OCI-LY7 (cell line): ENCODE measurements at places on chromosomes 1 and 21.

- DNase-seq = no peak
Observed at GRCh38 chr1:25806418-25806817, 6.4 kb downstream of the SELENON start.

- no peak for DNase-seq
Observed at GRCh38 chr1:34803770-34804169, 11.0 kb downstream of the GJA4 start.

DNA sequence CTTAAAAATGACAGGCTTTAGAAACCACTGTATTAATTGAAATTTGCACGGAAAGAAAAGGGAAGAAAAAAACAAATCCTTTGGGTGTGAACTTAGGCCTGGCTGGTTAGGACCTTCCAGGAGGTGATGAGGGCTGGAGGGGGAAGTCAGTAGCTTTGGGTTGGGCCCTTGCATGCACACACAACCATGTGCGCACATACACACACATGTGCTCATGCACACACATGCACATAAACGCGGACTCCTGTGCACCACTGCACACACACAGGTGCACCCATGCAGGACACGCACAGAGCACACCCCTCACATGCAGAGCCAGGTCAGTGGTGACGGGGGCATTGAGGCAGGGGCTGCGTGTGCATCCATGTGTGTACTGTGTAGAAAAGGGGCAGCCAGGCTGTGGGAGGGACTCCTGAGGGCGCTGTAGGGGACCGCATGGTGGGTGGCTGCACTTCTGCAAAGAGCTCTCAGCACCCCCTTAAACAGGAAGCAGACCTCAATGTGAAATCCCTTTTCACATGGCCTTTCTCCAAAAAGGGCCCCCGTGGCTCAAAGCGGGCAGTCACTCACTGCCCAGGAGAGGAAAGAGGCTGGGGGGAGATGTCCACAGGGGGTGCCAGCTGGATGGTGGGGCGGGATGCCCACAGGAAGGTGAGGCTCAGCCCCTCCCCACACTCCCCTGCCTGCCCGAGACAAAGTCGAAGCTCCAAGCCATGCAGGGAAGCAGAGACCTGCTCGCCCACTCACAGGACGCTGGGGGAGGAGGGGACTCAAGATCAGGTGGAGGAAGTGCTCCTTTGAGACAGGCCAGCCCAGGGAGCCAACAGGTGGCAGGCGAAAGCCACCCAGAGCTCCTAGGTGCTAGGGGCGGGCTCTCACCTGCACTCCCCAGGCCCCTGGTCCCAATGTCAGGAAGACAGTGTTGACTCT is 95.2 kb downstream of the ITPKB start:
- DNase-seq = peak; percentile 72

DNA sequence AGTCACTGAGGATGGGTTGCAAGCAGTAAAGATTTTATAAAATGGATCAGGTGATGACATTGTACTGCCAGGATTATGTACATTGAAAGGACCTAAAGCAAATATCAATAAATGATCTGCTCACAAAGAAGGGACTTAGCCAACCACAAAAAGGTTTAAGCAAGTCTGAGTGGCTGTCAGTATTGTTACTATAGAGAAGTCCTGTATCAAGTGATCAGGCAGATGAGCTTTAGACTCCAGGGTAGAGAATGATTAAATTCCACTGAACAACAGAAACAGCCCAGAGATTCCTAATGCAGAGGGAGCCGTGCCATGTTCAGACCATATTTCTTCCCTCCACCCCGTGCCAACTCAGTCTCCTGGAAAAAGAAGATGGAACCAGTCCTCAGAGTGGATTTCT is 138.9 kb downstream of the SETD4 start:
- DNase-seq = no peak

DNA sequence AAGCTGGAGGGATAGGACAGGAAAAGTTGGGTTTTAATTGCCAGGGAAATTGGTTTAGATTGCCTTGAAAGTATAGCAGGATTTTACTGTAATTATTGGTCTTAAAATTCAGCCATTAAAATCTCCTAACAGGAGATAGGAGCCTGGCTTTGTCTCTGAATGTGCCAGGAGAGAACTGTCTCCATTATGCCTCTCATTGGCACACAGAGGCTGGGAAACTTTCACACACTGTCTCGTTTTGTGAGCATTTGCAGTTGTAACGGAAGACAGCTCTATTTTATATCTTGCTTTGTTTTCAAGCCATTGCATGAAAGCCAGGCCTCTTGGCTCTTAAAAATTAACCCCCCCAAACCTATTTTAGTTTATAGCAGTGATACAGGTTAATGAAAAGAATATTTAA is 12.5 kb downstream of the DNAJC6 start:
- no peak for DNase-seq

DNA sequence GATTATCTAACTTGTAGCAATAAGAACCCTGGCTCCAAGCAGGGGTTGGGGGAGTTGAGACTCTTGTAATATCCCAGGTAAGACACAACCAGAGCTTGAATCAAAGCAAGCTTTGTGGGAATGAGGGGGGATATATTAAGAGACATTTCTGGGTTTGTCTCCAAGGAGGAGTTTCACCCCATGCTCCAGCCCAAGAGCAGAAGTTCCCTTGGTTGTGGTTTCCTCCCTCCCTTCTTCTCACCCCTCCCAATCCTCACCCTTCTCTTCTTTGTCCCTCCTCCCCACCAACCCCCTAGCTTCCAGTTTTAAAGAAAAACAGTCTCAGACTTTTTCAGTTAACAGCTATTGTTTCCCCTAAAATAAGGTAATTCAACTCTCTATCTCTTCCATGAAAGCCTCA is 11.9 kb downstream of the TRAF3IP3 start:
- no peak for DNase-seq

DNA sequence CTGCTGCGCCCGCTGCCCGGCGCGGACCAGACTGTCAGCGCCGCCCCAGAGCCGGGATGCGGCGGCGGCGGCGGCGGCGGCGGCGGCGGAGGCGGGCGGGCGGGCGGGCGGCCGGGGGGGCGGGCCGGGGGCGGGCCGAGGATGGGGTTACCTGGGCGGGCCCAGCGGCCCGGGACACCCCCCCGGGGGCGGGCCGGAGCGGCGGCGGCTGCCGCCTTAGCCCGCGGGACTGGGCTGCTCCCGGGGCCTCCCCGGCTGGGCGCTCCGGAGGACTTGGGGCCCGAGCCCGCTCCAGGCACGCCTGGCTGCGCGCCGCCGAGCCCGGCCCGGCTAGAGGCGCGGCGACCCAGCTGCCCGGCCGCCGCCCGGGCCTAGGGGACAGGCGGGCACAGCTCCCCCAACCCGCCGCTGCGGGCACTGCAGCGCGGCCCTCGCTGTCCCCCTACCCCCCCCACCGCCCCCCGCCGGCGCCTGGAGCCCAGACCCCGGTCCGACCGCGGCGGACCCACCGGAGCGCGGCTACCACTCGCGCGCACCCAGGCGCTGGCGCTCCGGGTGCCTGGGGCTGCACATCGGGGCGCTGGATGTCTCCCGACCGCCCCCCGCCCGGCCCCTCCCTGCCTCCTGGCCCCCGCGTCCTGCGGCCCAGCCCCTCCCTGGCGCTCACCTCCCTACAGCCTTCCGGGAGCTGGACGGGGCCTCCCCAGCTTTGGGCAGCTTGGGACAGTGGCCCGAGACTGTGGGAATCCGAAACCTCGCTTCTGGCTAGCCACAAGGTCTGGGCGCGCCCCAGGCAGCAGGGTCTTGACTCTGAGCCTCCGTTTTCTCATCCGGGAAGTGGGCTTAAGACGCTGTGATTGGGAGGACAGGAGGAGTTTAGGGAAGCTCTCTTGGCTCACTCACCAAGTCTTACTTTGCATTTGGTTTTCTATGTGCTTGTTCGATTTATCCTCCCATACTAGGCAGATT is at the start of gene WNT4:
TSS of gene WNT4 (minus strand) at position 33 of the 969 bp plus-strand sequence. CDS start 175 bp downstream, outside the sequence.
- DNase-seq = peak; percentile 6

- peak; percentile 15 for DNase-seq
Observed at GRCh38 chr1:226584164-226584563, 35.6 kb downstream of the STUM start.

DNA sequence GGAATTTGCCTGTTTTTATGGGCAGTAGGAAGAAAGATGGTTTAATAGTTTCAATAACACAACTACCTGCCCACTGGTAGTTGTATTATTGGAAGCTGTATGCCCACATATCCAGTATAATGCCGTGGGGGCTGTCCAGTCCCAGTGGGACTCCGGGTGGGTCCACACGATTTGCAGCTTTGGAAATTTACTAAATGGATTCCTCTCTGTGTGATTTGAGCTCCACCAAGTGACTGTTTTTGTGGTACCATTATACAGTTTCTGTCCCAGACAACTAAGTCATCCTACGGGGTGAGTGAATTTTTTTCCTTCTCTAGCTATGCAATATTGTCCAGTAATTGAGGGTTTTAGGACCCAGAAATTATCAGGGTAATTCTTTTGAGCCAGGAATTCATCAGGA is 86.8 kb downstream of the PLA2G4A start:
- DNase-seq = no peak

GRCh38 chr1:109025694-109026093 is 16.2 kb downstream of the WDR47 start:
- no peak for DNase-seq
